Stimulated activated naive CD4-positive, alpha-beta T cell (primary cell): ENCODE measurements at places on chromosomes 4 and X.

- DNase-seq = no peak
These were observed 144.4 kb downstream of the NHS start for GRCh38 chrX:17519358-17519757.

DNA sequence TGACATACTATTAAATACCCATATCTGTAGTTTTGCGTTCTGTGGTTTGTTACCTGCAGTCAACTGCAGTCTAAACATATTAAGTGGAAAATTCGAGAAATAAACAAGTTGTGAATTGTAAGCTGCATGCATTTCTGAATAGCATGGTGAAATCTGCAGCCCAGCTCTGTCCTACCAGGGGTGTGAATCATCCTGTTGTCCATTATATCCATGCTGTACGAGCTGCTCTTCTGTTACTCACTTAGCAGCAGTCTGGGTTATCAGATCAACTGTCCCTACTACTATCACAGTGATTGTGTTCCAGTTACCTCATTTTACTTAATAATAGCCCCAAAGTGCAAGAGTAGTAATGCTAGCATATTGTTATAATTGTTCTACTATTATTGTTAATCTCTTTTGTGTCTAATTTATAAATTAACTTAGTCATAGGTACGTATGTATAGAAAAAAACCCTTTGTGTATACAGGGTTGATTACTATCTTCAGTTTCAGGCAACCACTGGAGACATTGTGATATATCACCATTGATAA lies 173.7 kb upstream of the FAT4 start:
- DNase-seq = no peak

DNA sequence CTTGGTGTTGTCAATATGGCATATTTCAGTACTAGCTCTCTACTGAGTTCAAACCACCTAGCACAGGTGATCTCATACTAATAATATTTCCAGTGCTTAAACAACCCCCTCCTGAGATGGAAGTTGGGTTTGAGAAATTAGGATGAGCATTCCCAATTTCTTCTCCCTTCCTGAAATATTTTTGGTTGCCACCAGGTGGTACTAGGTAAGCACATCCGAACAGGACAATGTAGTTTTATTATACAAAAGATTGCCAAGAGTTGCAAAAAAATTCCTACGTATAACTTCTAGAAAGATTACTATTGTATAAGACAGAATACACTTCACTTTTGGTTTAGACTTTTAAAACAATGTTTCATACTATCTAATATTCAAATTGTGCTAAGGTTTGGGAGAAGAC lies 484.5 kb downstream of the PACRGL start:
- DNase-seq = no peak

DNA sequence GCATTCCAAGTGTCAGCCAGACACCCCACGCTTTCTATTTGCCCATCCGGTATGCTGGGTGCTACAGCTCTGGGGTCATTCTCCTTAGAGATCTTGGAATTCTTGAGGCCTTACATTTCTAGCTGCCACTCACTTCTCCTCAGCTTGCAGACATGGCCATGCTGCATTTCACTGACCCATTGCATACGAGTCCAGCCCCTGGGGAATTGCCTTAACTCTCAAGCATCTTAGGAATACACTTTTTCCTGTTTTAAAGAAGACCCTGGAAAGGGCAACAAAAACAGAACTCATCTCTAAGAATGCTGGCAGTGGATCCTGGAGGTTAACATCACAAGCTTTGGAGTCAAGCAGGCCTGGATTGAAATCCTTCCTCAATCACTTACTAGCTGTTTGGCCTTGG lies 122.0 kb upstream of the LNX1 start:
- DNase-seq = no peak

DNA sequence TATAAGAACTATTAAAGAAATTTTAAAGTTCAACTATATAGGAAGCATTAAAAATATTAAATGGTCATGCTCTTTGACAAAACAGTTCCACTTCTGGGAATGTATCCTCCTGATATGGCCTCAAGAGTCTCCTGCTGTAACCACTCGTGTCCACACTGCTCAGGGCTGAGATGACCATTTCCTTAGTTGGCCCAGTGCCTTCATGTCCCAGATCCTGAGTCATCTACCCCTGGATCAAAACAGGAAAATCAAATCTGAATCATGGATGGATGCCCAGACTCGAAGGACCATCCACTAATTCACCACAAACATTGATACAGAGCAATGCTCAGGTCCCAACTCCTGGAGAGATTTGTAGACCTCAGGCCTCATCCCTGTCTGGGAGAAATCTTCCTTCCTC lies 44.7 kb downstream of the GPRASP3 start:
- no peak for DNase-seq
